ENCODE measurements at places on chromosomes 13 and 19.
A peak's percentile ranks its signal among the peaks of the same experiment; 100 is the strongest.

- no peak for DNase-seq
Observed at GRCh38 chr19:36060430-36060829, 5.7 kb downstream of the WDR62 start.

DNA sequence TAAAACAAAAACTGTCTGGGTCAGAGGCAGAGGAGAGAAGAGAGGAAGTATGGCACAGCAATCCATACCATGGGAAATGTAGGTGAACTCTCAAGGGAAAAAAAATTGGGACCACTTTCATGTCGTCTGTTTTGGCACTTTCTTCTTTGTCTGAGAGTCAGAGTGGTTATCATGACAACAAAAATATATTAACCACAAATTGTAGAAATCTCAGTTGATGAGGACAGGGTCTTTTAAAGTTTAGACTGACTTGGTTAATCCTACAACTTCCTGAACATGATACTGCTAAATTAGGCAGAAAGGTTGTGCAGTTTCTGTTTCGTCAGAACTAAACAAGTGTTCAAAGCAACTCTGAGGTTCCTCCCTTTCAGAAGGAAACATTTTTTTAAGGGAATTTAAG lies 15.2 kb downstream of the KLF5 start:
- DNase-seq = no peak

DNA sequence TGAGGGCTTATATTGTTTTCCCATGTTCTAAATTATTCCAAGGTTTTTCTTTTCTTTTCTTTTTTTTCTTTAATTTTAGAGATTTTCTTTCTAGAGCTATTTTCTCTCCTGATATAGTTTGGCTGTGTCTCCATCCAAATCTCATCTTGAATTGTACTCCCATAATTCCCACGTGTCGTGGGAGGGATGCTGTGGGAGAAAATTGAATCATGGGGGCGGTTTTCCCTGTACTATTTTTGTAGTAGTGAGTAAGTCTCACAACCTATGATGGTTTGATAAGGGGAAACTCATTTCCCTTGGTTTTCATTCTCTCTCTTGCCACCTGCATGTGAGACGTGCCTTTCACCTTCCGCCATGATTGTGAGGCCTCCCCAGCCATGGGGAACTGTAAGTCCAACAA lies 1906.4 kb upstream of the PRR20A start:
- DNase-seq = no peak

DNA sequence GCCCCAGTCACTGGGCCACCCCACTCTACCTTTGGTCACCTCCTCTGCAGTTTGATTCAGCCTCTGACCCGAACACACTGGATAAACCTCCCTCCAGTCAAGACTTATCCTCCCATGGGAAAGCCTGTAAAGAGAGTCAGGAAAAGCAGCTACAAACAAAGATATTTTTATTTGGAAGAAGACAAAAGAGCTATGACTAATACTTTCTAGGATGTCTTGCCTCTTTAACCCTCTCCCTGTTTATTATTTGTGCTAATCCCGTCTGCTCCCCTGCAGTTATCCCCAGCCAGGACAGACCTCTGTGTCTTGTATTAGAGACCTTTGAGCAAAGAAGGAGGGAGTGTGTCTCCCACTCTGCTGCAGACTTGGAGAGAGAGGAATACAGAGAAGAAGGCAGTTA lies 178.3 kb downstream of the EFNB2 start:
- no peak for DNase-seq

DNA sequence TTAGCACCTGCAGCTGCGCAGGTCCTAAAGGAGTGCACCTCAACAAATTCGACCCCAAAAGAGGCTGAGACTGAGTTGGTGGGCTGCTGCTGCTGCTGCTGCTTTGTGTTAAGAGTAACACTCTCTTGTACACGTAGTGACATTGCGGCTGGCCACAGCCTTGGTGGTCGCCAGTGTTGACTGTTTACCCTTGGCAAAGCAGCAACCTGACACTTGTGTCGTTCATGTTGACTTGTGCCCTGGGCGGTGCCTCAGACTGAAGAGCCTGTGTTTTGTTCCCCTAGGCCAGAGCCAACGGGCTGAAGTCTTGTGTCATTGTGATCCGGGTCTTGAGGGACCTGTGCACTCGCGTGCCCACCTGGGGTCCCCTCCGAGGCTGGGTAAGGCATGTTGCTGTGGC lies 22.4 kb upstream of the QTRT1 start:
- no peak for DNase-seq

DNA sequence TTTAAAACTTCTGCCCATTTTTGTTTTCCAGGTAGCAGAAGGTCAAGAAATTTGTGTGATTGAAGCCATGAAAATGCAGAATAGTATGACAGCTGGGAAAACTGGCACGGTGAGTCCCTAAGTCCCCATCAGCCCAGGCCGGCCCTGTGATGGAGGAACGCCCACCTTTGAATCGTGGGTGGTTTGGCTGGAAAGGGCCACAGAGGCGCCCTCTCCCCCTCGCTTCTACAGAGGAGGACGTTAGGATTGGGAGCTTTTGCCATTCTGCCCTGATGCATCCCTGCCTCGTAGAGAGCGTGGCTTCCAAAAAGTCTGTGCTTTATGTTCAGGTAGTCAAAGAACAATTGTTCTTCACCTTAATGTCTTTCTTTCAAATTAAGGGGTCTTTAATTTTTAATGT lies 60.9 kb downstream of the GGACT start:
- DNase-seq = no peak

GRCh38 chr13:35855531-35856019 lies 275.6 kb downstream of the DCLK1 start:
- no peak for DNase-seq

DNA sequence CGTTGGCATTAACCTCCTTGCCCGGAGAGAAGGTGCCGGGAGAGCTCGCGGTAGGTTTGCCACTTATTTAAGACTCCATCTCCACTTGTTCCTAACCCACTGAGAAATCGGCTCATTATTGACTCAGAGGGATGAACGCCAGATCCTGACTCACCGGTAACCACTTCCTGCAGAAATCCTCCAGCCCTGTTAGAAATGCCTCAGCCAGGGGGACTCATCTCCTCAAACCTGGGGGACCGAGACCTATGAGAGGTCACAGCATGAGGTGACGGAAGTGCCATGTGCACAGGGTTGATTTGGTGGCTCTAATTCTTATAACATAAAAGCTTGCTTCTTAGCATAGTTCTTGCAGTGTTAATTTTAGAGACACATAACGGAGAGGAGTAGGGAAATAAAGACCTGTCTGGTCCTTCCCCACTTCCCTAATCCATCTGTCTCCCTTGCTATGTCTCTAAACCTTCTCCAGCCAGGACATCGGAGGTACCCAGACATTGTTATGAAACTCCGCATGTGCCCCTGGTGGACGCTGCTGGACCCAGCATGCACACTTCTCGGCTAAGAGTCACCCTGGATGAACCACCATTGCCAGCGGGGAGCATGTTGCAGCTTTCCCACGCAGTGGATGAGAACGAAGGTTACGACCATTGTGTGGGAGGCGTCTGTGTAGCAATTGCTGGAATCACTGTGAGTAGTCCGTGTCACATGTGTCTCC lies 158.9 kb downstream of the EFNB2 start:
- DNase-seq = no peak

DNA sequence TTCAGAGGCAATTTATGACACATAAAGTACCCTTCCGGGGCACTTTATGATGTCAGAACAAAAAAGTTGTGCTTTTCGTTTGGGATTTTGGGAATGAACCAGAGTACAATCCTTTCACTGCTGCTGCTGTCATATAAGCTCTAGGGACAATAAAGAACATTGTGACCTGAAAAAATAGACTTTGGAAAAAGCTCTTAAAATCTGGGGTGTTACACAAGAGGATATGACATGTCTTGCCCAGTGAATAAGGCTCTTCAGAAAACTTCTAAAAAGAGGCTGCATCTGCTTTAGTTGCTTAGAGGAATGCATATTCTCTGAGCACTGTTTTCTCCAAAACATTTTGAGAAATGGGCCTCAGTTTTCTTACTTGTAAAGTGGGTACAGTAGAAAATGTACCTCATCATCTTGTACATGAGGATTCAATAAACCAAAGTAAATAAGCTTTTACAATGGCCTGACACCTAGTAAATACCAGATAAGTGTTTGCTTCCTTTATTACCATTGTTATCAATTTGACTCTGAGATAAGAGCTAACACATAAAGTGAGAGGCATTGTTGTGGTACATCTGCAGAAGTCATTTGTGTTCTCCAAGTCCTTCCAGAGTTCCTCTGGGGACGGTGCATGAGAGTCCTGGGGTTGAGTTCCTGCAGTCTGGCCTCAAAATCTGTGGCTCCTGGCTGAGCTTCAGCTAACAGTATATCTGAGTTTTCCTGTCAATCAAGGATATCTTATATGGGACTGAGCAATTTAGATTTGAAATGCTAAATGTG lies 67.4 kb upstream of the EDNRB start:
- no peak for DNase-seq

GRCh38 chr13:77390391-77390790 lies 63.5 kb upstream of the MYCBP2 start:
- DNase-seq = no peak

- no peak for DNase-seq
Observed at GRCh38 chr13:81568824-81569223, 1227.9 kb upstream of the SPRY2 start.

DNA sequence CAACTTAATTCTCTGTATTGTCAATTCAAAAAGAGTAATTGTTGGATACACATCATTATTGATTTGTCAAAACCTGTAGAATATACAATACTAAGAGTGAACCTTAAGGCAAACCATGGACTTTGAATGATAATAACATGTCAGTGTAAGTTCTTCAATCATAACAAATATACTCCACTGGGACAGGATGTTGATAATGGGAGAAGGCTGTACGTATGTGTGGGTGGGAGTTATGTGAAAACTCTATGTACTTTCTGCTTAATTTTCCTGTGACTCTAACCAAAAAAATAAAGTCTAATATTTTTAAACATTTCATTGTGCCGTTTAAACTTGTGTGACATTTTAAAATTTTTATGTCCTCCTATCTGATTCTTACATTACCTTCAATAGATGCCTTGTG lies 526.7 kb downstream of the SUCLA2 start:
- no peak for DNase-seq

- no peak for DNase-seq
Observed at GRCh38 chr13:80000684-80001509, 340.0 kb downstream of the SPRY2 start.

- no peak for DNase-seq
Observed at GRCh38 chr19:55486043-55486970, 1.3 kb downstream of the NAT14 start.

DNA sequence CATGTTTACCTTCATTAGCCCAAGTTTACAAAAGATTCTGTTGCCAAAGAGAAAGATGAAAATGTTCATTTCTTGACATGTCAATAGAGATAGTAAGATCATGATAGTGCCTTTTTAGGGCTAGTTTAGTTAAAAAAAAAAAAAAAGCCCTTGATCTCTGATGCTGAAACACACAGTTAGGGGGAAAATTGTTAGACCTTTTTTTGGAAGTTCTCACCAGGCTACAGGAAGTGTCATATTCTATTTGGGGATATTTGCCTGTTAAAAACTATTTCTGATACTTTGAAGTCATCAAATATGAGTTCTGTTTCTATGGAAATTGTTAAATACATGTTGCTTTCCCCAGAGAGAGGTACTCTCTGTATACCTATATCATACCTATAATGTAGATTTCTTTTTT lies 21.6 kb downstream of the SLAIN1 start:
- no peak for DNase-seq

- DNase-seq = no peak
Observed at GRCh38 chr13:48110931-48111721, 16.2 kb upstream of the MED4 start.

DNA sequence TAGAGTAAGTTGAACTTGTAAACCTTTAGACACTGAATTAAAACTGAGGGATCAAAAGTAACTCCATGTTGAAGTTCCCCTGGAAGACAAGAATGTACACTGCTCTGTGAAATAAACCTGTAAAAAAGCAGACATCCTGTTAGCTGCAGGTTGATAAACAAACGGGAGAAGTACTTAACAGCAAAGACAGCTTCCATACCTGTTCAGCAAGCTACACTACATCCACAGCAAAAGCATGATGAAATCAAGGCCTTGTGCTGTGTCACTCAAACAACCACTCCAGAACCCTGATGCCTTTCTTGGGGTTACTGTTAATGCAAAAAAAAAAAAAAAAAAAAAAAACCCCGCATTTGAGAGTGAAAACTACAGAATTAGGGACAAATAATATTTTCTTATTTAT lies 20.8 kb downstream of the ANKRD10 start:
- DNase-seq = no peak

GRCh38 chr19:44570984-44571684 lies 41.7 kb upstream of the CEACAM20 start:
- no peak for DNase-seq

- peak; percentile 60 for DNase-seq
Observed at GRCh38 chr19:39502640-39503417, 4.1 kb downstream of the DLL3 start.

DNA sequence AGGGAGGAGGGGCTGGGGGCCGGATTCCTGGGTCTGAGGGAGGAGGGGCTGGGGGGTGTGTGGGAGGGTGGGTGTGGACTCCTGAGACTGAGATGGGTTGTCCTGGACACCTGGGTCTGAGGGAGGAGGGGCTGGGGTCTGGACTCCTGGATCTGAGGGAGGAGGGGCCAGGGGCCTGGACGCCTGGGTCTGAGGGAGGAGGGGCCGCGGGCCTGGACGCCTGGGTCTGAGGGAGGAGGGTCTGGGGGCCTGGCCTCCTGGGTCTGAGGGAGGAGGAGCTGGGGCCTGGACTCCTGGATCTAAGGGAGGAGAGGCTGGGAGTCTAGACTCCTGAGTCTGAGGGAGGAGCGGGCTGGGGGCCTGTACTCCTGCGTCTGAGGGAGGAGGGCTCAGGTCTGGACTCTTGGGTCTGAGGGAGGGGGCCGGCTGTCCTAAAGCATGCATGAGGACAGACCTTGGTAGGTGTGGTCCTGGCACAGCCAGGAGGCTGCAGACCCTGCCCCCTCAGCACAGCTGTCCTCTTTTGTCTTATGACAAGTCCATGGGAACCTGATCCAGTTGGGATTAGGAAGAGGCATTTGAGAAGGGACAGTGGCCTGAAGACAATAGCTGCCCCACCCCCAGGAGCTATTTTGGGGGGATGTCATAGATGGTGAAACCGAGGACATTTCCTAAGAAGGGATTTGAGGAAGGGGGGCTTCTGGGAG lies 1.3 kb downstream of the TNNT1 start:
- DNase-seq = no peak

GRCh38 chr13:51455532-51455931 lies 2.7 kb upstream of the INTS6 start:
- no peak for DNase-seq

GRCh38 chr13:43054803-43055802 lies 31.7 kb downstream of the DNAJC15 start:
- no peak for DNase-seq

Data from stimulated activated CD8-positive, alpha-beta memory T cell treated with anti-CD3 and anti-CD28 coated beads, Interleukin-7, amount 100 ng/mL, for 48 hours (primary cell).